Activated B cell treated with CpG ODN at 0.5 μM for 24 hours (primary cell): ENCODE measurements at places on chromosomes 3 and 15. TPM values are rescaled to one million over a fixed set of nuclear protein-coding genes. Genes with fewer than 3 reads are reported as not detected.

- no peak for DNase-seq
Measured at GRCh38 chr3:149604125-149604875, 53.5 kb downstream of the WWTR1 start.

DNA sequence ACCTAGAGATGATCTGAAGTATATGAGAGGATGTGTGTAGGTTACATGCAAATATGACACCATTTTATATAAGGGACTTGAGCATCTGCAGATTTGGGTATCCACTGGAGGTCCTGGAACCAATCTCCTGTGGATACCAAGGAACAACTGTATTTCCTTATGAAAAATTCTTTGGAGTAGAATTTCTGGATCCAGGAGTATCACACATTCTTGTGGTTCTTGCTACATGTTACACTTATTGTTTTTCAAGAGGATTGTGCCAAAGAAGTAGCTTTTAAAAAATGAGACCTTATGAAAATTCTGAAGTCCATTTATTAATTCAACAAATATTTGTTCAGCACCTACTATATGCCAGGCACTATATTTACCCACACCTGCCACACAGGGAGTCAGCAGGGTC, 15.7 kb upstream of the TBC1D23 start:
- DNase-seq = no peak

DNA sequence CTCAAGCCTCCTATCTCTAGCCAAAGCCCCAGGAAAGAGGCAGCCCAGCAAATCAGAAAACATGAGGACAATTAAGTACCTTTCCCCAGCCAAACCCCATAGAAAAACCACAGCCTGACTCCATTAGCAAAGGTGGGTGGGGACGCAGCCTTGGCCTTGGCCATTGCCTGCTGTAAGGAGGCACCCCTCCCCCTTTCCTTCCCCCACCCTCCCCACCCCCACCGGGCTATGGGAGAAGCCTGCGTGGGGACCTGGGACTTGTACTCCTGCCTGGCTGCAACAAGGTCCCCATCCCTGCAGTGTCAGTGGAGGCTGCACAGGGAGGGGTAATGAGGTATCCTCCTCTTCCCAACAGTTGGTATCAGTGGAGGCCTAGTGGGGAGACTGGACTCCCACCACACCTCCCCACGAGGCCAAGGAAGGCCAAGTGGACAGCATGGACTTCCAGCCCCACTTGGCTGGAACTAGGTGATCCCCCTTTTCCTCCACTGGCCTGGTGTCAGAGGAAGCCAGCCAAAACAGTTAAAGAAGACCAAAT, 20.5 kb downstream of the PRR23E start:
- DNase-seq = no peak

Gene PLA2G4E
- total RNA-seq = not detected in 2 replicates
